Stimulated activated CD8-positive, alpha-beta memory T cell treated with anti-CD3 and anti-CD28 coated beads, Interleukin-4, amount 100 ng/mL, for 48 hours (primary cell): ENCODE measurements at places on chromosomes 12 and 14.

- DNase-seq: no peak
Measured at GRCh38 chr12:25156061-25156460, 38.9 kb downstream of the DNAI7 start.

DNA sequence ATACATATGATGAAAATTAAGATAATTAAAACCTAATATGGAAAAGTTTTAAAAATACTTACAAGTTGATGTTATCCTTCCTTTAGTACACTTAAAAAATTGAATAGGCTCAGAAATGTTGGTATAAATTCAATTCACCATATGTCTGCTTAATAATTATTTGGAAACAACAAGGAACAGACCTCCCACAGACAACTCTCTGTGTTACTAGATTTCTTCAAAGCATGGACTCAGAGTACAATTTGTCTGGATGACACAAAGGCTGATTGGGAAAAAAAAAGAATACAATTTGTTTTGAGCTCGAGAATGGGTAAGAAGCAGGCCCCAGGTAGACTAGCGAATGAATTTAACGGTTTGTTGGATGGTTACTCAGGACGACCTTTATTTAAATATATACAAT, 48.9 kb upstream of the BTG1 start:
- DNase-seq: no peak

- DNase-seq: no peak
Measured at GRCh38 chr14:71135496-71135895, 228.2 kb downstream of the PCNX1 start.

DNA sequence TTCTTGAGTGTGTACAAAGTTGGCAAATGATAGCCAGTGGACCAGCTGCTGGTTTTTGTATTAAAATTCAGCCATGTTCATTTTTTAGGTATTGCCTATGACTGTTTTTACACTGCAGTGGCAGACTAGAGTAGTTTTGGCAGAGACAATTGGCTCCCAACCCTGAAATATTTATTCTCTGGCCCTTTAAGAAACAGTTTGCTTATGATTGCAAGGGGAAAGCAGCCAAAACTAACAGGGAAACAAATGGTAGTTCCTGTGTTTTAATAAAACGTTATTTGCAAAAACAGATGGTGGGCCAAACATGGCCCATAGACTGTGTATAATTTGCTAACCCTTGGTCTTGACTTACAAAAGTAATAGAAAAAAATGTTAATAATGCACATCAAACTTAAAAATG, 110.2 kb downstream of the ALX1 start:
- no peak for DNase-seq

GRCh38 chr12:52171950-52172512, 19.8 kb downstream of the KRT80 start:
- DNase-seq: peak; percentile 57

GRCh38 chr12:14873440-14874185, 12.0 kb downstream of the MGP start:
- no peak for DNase-seq
